ENCODE measurements at places on chromosomes 5 and 9. TPM values are rescaled to one million over a fixed set of nuclear protein-coding genes. Genes with fewer than 3 reads are reported as not detected.

The OLFML2A gene
- total RNA-seq = 0.28 TPM

The SGCD gene
- not detected for total RNA-seq

The FOXE1 gene
- not detected for total RNA-seq

The MSX2 gene
- total RNA-seq = 0.09 TPM

The PKD2L2 gene
- not detected for total RNA-seq

The PAPPA gene
- 0.09 TPM for total RNA-seq

Measured in endothelial cell of coronary artery (primary cell).